HFFc6 (cell line): ENCODE measurements at places on chromosomes 2 and 18.

- DNase-seq = no peak
These were observed 207.1 kb upstream of the SMAD2 start for GRCh38 chr18:48137374-48138081.

DNA sequence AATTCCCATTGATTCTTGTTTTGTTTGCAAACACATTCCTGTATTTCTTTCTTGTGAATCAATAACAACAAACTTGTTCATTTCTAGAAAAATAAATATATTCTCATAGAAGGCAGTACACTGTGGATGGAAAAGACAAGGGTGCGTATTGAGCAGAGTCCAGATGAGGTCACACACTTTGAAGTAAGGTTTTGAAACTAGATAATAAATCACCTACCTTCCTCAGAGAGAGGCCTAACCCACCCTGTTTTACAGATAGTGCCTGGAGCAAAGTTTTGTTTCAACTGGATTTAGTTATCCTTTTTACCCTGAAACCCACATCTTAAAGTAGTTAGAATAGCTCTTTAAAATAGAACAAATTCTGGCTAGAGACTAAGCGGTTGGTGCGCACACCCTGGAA is 137.1 kb upstream of the PIEZO2 start:
- no peak for DNase-seq

DNA sequence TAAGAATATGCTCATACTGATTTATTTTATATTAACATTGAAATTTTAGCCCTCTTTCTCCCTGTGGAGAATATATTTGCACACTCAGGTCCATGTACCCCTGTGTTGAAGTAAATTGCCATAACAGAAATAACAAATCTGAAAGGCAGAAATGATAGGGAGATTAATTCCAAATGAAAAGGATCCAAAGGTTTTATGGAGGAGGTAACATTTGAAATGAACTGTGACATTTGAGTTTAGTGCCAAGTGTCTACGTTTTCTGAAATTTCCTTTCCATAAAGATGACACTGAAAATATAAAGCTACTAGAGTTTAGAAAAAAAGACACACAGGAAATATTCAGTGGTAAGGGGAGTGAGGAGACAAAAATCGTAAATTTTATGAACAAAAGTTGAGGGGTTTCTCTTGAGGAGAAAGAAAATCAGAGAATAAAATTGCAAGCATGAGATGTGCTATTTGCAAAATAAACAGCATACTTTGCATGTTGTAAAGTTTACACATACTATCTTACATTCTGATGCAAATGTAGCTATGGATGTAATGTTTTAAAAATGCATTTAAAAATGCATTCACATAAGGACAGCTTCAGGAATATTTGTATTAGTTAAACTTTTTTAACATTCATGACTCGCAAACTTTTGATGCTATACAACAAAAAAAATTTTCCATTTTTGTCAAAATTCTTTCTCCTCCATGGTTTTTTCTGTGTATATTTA is 69.5 kb downstream of the BAZ2B start:
- DNase-seq = no peak

DNA sequence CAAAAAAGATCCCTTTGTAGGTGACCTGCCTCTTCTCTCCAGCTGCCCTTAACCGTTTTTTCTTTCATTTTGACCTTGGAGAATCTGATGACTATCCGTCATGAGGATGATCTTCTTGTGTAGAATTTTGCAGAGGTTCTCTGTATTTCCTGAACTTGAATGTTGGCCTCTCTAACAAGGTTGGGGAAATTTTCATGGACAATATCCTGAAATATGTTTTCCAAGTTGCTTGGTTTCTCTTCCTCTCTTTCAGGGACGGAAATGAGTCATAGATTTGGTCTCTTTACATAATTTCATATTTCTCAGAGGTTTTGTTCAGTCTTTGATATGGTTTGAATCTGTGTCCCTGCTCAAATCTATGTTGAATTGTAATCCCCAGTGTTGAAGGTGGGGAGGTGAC is 34.0 kb downstream of the ZC3H8 start:
- DNase-seq = no peak

GRCh38 chr18:28735731-28736130 is 558.8 kb upstream of the CDH2 start:
- DNase-seq = peak; percentile 79

DNA sequence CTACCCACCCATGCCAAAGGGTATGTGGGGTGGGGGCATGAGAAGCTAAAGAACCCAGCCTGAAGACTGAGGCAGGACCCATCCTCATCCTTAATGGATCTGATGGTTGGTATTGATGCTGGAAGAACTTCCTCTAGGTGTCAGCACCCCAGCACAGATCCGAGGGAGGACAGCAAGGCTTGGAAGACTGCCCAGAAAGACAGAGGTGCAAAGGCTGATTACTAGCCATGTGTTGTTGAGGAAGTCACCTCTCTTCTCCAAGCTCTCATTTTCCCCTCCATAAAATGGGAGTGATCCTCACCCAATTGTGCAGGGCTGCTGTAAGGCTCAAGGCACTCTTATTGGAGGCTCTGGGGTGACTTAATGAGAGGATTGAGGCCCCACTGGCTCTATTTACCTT is 256.5 kb downstream of the CELF4 start:
- peak; percentile 27 for DNase-seq

- DNase-seq = no peak
These were observed 594.4 kb downstream of the DPP10 start for GRCh38 chr2:115036818-115037217.

GRCh38 chr2:46041434-46041833 is 255.8 kb upstream of the EPAS1 start:
- DNase-seq = no peak

GRCh38 chr2:236626391-236627150 is 56.9 kb downstream of the ACKR3 start:
- no peak for DNase-seq

DNA sequence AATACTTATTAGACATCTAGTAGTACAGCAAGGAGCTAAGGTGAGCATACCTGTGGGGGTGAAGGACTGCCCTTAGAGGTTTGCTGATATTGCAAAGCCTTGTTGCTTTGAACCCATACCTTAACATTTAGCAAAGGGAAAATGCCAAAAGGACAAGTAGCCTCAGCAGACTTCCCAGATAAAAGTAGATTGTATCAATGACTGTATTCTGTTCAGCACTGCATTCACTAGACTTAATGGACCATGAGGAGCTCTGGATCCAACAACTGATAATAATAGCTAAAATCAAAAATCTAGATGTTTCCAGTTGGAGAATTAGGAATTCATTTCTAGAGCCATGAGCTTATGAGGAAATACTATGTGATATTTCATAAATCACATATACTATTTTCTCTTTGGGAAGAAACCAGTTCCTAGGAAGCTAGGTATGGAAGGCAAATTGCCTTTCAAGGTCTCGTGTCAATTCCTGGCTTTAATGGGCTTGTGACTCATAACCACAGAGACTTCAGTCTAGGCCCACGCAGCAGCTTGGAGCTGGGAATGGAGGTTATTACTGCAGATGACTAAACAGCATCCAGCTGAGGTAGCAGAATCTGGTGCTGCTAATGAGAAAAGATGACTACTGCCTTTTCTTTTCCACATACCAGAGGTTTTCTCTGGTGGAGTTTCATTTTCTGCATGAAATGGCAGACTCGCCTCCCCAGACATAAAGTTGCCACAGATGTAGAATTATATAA is 191.2 kb upstream of the NABP1 start:
- DNase-seq = peak; percentile 98

DNA sequence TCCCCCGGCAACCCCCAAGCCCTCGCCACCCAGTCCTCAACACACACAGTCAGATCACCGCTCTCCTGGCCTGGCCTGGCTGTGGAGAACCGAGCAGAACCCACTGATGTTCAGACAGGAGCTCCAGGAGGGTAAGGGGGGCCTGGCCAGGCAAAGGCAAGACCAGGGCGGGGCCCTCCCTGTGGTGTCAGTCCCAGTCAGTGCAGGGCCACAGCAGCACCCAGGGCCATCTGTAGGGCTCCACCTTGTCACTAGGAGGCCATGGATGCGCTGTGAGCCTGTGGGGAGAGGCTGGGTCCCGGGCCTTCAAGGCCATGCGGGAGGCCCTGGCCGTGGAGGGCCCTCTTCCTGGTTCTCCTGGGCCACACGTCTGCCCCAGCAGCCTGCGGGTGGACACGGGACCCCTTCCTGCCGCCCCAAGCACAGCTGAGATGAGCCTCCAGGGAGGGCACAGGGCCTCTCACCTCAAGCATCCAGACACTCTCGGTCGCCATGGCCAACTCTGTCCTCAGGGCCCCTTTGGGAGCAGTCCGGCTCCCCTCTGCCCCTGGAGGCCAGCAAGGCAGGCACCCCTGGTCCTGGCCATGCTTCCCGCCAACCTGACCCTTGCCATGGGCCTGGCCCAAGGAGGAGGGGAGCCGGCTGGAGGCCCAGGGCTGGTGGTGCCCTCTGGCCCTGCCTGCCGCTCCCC is 2.0 kb downstream of the ANO7 start:
- DNase-seq = no peak

- peak; percentile 54 for DNase-seq
These were observed 42.7 kb downstream of the ZNF516 start for GRCh38 chr18:76452357-76452756.

DNA sequence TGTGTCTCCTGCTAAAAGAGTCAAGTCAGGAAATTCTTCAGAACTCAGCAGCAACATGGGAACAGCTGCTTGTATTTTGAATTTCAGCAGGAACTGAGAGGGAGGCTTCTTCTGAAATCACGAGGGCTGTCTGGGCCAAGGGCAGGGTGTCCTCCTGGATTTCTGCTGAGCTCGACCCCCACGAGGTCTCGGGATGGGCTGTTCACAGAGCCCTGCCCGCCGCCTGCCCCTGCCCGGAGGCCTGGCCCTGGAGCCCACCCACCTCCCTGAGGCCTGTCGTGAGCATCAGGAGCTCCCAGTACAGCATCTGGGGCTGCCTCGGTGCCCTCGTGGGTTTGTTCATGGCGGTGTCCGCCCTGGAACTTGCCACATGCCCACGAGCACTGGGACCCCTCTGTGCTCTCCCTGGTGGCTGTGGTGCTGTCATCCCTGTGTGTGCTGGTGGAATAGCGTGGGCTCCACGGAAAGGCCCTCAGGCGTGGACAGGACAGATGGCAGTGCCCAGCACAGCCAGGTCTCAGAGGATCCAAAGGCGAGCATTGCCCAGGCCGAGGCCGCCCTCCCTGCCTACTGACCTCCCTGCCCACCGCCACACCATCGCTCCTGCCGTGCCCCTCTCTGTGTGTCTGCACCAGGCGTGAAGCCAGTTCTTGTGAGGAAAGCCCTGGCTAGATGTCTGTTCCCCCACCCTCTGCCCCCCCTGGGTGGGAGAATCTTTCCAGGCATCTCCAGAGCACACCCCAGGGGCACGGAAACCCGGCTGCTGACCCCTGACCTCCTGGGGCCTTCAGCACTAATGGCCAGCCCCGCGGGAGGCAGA is 25.9 kb downstream of the RAMP1 start:
- no peak for DNase-seq

DNA sequence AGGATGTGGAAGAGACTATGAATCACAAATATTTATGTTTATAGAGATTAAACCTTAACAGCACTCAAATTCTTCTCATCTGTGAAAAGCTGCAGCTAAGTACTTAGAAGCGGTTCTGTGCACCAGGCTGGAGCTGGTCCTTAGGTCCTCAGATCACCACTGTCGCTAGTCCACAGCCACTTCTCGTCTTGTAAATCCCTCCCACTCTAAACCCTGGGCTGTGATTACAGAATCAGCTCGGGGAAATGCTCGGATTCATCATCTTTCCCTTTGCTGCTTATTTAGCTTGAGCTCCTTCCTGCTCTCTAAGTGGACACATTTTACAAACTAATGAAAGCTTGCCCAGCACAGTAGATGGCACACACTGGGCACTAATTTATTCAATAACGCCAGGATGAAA is 61.7 kb downstream of the RNF152 start:
- DNase-seq = peak; percentile 33
